ENCODE measurements at places on chromosomes 1 and 21.

DNA sequence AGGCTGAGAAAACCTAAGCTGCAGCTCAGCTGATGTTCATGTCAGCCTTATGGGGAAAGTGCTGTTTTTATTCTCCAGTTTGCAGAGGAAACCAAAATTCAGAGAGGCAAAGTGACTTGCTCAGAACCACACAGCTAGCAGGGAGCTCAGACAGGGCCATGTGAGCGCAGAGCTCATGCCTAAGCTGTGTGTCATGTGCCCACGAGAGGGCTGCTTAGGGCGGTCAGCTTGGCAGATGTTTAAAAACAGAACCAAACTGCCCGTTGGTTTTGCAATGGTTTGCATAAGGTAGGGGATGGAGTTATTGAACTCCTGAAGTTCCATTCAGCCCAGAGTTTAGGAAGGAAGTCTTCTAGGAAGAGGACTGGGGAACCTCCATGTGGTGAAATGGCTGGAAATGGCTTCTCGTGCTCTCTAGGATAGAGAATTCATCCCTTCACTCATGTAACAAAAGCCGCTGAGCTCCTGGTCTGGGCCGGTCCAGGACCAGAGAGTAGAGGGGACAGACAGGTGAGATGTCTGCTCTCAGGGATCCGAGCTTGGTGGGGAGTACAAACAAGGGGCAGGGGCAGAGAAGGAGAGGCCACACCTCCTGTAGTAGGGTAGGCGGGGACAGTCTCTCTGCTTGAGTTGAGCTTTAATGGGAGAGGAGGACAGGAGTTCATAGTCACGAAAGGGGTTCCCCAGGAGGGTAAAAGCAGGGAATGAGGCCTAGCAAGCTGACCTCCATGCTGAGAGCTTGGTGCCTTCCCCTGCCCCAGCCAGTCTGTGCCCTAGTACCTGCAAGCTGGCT is 46.9 kb downstream of the ARHGEF10L start:
- no peak for DNase-seq

DNA sequence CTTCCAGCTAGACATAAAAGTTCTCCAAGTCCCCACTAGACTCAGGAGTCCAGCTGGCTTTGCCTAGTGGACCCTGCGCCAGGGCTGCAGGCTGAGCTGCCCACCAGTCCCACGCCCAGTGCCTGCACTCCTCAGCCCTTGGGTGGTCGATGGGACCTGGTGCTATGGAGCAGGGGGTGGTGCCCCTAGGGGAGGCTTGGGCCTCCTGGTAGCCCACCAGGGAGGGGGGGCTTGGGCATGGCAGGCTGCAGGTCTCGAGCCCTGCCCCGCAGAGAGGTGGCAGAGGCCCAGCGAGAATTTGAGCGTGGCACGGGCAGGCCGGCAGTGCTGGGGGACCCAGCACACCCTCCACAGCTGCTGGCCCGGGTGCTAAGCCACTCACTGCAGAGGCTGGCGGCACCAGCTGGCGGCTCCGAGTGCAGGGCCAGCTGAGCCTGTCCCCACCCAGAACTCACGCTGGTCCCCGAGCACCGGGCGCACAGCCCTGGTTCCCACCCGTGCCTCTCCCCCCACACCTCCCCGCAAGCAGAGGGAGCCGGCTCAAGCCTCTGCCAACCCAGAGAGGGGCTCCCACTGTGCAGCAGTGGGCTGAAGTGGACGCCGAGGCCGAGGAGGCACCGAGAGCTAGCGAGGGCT is 30.2 kb upstream of the GBP5 start:
- no peak for DNase-seq

- peak; percentile 53 for DNase-seq
These were observed at the start of gene MEX3A for GRCh38 chr1:156082309-156083091. MEX3A (minus strand) TSS chr1:156082465; CDS start chr1:156081998, 467 bp downstream.

GRCh38 chr1:178684111-178684510 is 40.9 kb upstream of the RALGPS2 start:
- DNase-seq = no peak
